ENCODE measurements at places on chromosomes 11 and 22.

- DNase-seq = no peak
Measured at GRCh38 chr11:60964801-60965200, 6.7 kb upstream of the CD6 start.

GRCh38 chr22:49979587-49980264 lies 19.2 kb downstream of the PIM3 start:
- DNase-seq = peak; percentile 60

- peak; percentile 52 for DNase-seq
Measured at GRCh38 chr11:119065369-119065768, 2.2 kb upstream of the VPS11 start.

- DNase-seq = no peak
Measured at GRCh38 chr22:21948390-21948789, 4.3 kb downstream of the PPM1F start.

- DNase-seq = no peak
Measured at GRCh38 chr11:86795949-86796348, 4.4 kb upstream of the PRSS23 start.

DNA sequence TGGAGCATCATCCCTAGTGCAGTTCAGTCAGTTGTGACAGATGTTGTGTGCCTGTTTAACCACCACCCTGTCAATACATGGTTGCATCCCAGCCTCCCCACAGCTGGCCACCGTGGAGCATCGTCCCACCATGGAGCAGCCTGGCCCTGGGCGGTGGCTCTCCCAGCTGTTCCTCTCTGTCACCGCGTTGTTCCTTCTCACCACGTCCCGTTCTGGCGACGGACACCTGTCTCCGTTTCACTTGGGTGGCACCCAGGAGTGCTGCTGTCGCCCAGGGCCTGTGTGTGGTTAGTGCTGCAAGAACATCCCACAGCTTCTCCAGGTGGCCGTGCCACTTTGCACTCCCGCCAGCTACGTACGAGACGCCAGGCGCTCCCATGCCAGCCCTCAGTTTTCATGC lies 26.5 kb downstream of the MUC6 start:
- no peak for DNase-seq

DNA sequence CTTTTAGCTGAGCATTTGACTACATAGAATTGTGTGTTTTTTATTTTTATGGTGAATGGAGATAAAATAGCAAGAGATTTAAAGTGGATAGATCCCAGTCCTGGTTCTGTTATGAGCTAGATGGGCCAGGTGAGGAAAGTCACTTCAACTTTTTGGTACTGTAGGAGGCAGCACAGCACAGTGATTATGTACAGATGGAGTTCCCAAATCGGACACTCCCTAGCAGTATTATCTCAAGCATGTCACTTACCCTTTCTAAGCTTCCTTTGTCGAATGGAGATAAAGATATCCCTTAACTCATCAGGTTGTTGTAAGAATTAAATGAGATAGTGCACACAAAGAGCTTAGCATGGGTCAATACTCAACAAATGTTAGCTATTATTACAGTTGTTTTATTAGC lies 5.3 kb downstream of the EXPH5 start:
- no peak for DNase-seq

- DNase-seq = no peak
Measured at GRCh38 chr11:123560006-123560405, 94.4 kb downstream of the SCN3B start.

DNA sequence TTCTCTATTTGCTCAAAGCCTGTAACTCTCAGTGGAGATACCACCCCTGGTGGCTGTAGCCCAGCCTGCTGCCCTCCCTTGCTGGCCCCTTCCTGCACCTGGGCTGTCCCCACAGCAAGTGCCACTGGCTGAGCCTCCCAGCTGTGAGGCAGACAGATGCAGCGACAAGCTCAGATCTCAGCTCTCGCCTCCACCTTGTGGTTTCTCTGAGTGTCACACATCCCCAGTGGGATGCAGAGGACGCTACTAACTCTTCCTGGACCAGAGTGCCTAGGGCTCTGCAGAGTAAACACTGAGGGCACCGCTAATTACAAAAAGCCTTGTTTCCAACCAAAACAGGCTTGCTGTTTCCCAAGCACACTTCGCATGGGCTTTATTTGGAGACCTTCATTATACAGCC lies 8.9 kb downstream of the YPEL1 start:
- peak; percentile 49 for DNase-seq

DNA sequence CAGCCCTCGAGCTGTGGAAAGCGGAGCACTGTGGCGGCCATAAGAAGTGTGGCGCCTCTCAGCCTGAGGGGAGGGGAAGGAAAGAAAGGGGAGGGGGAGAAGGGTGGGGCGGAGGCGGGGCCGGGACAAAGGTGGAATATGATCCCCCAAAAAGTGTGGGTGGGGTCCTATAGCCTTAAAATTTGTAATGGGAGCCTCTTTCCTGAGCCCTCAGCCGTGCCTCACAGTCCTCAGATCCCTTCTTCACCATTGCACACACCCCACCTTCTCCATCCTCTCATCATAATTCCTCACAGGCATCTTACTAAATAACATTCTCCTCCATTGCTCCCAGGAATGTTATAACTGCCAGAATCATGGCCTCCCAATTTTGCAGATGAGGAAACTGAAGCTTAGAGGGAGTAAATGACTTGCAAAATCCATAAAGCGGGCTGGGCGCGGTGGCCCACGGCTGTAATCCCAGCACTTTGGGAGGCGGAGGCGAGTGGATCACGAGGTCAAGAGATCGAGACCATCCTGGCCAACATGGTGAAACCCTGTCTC lies 600 bp upstream of the RAB6A start:
- no peak for DNase-seq

- no peak for DNase-seq
Measured at GRCh38 chr11:34331329-34331728, 26.5 kb downstream of the ABTB2 start.

- no peak for DNase-seq
Measured at GRCh38 chr11:32143378-32143777, 52.5 kb downstream of the RCN1 start.

GRCh38 chr11:19253153-19253745 lies 12.5 kb upstream of the E2F8 start:
- DNase-seq = no peak

- no peak for DNase-seq
Measured at GRCh38 chr22:39967103-39967829, 7.1 kb downstream of the TMA7B start.

- no peak for DNase-seq
Measured at GRCh38 chr22:32909581-32910428, 108.3 kb downstream of the TIMP3 start.

- no peak for DNase-seq
Measured at GRCh38 chr11:63800921-63801320, 12.3 kb upstream of the SPINDOC start.

- peak; percentile 20 for DNase-seq
Measured at GRCh38 chr11:112321501-112322172, 61.0 kb upstream of the PLET1 start.

GRCh38 chr11:77345621-77346020 lies 44.1 kb upstream of the GDPD4 start:
- no peak for DNase-seq

- DNase-seq = no peak
Measured at GRCh38 chr22:29782061-29782845, 15.1 kb downstream of the UQCR10 start.

- no peak for DNase-seq
Measured at GRCh38 chr22:44759001-44759400, 6.6 kb downstream of the ARHGAP8 start.

DNA sequence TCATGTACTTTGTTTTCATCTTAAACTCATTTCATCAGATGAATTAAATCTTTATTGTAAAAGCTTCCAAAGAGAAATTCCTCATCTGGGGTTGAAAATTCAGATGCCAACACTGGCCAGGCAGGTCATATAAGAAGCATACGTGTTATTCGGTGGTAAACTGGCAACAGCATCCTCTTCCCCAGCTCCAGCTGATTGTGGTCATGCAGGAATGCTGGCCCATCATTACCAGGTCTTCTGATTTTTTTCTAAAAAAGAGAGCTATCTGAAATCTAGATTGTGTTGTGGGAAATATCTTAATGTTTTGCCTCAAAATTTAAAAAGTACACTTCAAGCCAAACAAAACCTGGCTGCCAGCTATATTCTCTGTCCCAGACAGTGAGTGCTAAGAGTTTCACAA lies 53.6 kb downstream of the ARFGAP2 start:
- no peak for DNase-seq

- DNase-seq = no peak
Measured at GRCh38 chr11:111855506-111855905, 15.9 kb downstream of the ALG9 start.

- DNase-seq = no peak
Measured at GRCh38 chr11:77093056-77093891, 9.4 kb upstream of the OMP start.

GRCh38 chr11:704781-705645 lies 1.0 kb upstream of the EPS8L2 start:
- no peak for DNase-seq

- peak; percentile 85 for DNase-seq
Measured at GRCh38 chr11:46389450-46390330, 1.9 kb downstream of the CHRM4 start.

DNA sequence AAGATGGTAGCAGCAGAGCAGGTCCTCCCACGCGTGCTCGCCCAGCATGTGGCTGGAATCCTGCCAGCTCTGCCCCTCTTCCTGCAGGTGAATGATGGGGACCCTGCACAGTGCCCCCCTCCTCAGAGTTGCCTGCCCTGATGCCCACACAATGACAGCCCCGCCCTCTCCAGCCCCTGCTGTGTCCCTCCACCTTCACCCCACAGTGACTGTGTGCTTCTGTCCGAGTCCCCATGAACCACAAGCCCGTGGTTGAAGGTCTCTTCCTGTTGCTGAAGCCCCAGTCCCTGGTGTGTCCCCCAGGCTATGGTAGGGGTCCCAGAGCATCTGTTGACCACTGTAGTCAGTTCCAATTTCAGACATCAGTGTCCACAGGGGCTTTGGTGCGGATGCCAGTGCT lies 71.0 kb downstream of the BRD1 start:
- DNase-seq = no peak

DNA sequence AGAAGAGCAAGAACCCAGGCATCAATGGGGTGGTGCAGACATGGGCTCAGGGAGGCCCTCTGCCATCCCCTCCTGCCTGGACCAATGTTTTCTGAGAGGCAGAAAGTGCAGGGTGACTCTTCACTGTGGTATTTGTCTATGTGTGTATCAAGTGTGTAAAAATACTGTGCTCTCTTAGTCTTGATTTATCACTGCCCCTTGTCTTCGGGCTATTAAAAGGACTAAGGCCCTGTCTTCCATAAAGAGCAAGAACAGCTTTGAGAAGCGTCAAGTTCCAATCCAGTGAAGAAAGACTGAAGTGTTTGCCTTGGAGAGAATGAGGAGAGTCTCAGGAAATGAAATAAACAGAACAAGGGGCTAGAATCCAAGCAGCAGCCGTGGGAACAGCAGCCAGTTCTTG lies 14.4 kb downstream of the PRSS23 start:
- DNase-seq = no peak

GRCh38 chr11:109772892-109773291 lies 320.3 kb upstream of the ZC3H12C start:
- peak; percentile 87 for DNase-seq

DNA sequence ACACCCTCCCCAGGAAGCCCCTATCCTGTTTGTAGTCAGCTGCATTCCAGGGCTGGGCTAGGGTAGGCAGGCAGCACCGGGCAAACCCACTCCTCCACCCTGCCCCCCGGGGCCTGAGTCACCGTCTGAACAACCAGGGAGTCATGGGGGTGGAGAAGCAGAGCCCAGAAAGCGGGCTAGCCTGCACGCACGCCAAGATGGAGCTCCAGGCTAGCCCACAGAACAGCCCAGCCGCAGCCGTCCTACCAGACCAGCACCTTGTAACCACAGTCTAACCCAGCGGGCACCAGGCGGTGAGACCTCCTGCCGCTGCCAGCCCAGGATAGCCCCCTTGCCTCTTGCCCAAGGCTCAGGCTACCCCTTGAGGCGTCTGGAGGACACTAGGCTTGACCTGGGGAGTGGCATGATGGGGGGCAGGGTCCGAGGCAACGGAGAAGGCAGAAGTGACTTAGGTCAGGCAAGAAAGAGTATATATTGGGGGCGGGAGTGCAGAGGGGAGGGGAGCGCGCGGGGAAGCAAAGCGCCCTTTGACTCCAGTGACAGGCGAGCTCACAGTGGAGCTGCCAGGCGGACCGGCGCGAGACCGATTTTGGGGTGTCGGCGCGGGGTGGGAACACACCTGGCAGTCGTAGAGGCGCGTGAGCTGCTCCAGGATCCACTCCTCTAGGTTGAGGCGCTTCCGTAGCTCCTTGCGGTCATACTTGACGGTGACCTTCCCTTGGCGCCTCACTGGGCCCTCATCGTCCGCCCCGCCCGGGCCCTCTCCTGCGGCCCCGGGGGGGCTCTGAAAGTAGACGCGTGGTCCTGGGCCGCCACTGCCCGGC lies 734 bp downstream of the PPP1R14B start:
- DNase-seq = peak; percentile 45

GRCh38 chr11:80414181-80415165 lies 973.6 kb upstream of the TENM4 start:
- no peak for DNase-seq

DNA sequence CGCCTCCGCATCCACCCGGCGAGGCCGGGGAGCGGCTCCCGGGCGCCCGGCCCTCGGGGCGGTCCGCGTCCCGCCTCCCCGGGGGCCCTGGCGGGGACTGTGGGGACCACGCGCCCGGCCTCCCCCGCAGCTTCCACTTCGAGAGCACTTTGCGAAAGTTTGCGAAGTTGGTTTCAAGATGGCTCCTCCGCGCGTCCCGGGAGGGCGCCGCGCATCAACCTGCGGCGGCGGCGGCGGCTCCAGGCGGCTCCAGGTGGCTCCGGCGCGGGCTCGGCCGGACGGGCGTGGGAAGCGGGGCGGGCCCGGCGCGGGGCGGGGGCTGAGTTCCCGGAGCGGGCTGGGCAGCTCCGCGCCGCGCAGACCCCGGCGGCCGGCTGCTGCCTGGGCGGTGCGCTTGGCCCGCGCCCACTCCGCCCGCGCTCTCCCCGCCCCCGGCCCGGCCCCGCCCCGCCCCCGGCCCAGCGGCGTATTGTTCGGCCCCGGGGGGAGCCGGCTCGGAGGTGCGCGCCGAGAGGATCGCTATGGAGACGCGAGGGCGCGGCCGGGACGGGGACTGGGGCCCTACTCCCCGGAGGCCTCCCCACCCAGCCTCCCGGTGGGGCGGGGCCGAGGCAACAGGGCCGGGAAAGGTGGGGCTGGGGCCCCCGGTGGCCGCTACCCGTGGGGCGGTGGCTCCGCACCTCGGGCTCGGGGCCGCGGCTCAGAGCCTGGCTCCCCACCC lies at the start of gene CELSR1:
TSS of gene CELSR1 (minus strand) at position 396 of the 721 bp plus-strand sequence. CDS start 450 bp downstream, outside the sequence.
- DNase-seq = peak; percentile 45
